ENCODE measurements at places on chromosomes 7 and 10.

DNA sequence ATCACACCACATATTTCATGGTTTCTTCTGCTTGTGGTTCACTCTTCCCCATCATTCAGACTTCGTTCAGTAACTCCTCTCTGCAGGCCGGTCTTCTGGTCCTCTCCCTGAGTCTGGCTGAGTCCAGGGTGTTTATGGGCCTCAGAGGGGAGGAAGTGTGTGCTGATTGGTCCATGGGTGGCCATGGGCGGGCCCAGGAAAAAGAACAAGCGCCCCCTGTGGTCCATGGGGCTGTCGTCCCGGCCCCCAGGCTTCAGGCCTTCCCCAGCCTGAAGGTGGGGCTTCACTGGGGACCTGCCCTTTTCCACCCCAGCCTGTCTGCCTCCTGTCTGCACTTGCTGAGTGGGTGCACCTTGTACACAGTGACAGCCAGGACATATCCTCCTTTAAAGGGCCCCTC is 123.7 kb downstream of the VIPR2 start:
- DNase-seq: no peak

DNA sequence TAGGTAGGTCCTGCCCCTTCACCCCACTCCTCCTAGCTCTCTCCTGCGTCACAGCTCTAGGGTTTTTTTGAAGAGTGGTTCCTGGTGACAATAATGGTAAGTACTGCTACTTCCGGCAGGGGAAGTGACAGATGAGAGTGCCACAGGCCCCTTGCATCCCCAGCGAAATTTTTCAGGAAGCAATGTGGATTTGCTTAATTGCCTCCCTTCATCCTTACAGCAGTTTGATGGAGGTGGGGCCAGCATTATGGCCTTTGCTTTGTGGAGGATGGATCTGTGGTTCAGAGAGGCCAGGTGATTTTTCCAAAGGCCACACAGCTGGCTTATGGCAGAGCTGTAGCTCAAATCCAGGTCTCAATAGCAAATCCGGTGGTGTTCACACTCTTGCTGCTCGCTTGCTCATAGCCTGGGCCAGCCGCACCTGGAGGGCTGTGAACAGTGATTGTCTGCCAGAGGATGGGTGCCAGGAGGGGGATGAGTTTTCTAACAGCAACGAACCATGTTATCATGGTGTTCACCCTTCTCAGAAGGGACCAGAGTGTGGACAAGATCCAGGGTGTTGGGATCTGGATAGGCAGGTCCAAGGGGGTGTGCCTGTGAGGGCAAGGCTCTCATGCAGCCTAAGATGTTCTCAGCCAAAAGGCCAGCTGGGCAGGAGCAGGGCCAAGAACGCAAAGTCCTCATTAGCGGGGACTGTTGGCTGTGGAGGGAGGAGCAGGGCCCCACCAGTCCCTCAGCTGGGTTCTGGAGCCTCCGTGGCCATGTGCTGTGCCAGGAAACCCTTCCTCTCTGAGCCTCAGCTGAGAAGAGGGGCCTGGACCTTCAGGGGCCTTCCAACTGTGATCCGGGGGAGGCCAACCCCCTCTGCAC is 89.0 kb downstream of the EMX2 start:
- DNase-seq: no peak

DNA sequence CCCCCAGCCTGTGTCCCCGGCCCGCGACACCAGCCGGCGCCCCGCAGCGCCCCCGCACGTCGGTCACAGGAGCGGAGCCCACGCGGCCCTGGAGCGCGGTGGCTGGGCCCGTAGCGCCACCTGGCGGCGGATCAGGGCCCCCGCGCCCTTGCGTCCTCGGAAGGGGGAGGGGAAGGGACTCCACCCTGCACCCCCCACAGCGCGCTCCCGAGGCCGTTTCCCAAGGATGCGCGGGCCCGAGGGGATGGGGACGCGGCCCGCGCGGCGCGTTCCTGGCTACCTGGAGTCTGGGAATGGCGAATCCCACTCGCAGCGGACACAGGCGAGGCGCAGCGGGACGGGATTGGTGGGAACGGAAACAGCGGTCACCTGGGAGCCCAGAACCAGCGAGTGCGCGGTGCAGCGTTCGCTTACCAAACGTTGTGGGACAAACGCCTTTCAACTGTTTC is 23.8 kb upstream of the MKI67 start:
- DNase-seq: peak; percentile 87

- peak; percentile 85 for DNase-seq
These were observed 25.1 kb upstream of the FAM20C start for GRCh38 chr7:167090-167855.

GRCh38 chr7:23696916-23697441 is 13.0 kb upstream of the STK31 start:
- DNase-seq: peak; percentile 84

DNA sequence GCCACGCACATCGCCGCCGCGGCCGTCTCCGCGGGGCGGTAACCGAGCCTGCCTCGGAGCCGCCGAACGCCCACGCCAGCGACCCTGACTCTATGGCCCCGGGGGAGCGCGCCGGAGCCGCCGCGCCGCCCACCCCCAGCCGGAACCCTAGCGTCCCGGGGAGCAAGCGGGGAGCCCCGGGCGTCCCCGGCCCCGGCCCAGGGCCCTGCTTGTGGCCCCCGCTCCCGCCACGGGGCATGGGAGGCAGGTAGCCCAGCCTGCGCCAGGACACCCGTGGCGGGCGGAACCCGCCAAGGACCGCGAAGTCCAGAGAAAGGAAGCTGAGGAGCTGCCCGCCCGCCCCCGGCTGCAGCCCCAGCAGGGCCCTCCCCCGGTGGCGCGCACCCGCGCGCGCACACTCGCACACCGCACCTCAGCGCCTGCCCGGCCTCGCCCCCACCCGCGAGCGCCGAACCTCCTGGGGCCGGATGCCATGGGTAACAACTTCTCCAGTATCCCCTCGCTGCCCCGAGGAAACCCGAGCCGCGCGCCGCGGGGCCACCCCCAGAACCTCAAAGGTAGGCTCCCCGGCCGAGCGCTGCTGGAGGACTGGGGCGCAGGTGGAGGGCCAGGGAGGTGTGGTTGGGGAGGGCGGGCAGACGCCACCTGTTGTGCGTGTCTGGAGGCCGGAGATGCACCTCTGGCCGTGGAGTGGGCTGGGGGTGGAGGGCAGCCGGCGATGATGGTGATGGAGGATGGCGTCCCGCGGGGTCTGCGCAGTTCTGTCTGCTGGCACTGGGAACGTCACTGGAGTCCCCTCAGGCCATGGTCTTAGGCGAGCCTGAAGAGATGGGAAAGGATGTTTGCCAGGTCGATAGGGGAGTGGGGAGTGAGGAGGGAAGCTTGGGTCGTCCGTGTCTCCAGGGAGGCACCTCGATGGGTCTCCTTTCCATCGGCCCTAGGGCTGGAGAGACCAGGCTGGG is 692 bp downstream of the NEURL1 start:
- DNase-seq: no peak

DNA sequence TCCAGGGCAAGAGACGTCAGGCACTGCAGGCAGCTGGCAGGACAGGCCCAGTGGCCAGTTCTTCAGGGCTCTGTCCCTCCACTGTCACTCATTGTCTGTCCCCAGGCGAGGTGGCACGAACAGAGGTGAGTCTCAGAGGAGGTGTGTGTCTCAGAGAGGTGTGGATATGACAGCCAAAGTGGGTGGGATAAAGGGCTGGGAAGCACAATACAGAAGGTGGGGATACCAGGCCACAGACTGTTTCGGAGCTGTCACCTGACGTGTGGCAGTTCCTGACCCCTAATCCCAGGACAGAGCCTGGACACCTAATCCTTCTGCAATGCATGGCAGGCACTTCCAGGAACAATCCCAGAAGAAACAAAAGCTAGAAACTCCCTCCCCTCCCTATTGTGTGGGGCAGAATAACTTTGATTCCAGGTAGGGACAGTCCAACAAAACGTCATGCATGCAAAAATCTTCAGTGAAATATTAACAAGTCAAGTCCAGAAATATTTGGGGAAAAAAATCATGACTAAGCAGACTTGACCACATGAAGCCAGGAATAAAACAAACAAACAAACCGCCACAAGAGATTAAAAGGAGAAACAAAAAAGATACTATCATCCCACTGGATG is 11.6 kb downstream of the KLRG2 start:
- no peak for DNase-seq

GRCh38 chr7:145434811-145435210 is 599.0 kb upstream of the TPK1 start:
- no peak for DNase-seq

- no peak for DNase-seq
These were observed 255.3 kb downstream of the HPSE2 start for GRCh38 chr10:98980353-98980752.

GRCh38 chr7:98278936-98279335 is 2.5 kb upstream of the BRI3 start:
- DNase-seq: no peak

DNA sequence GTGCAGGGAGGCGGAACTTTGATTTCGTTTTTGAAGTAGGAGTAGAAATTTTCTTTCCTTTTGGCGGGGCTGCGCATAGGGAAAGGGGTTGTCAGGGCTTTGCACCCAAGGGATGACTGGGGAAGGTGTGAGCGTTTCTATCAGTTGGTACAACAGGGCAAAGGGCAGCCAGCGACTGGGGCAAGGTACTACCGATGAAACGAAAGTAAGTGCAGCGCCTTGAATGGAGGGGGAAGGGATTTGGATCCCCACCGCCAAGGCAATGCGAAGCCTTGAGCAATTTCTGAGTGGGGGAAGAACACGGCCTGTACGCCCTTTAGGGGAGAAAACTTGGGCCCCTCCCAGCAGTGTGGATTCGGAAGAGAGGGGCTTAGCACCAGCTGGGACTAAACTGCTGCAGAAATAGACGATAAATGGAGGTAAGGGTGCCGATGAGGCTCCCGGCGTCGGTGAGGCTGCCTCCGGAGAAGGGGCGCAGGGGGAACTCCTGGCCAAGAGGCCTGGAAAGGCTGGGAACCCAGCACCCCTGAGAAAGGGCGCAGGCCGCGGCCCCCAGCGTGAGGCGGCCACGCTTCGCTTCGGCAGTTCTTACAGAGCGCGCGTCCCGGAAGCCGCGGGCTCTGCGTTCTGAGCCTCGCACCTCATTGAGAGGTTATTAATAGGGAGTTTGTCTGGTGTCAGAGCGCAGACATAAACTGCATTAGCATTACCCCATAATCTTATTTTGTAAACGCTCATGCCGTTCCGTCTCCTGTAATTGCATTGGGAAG is 10.0 kb upstream of the TLX1 start:
- peak; percentile 78 for DNase-seq

DNA sequence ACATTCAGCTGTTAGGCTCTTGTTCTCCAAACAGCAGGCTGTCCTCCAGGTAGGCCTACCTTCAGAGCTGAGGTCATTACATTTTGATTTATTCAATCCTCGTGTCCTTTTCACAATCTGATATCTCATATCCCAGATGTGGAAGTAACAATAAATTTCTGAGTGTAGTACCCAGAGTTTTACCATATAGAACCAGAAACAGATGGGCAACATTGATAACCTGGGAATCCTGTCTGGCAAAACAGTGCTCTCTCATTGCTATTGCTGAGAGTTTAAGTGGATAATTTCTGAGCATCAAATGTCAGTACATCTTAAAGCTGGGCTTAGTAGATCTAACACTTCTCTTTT is 1007.8 kb downstream of the REEP3 start:
- DNase-seq: no peak

GRCh38 chr10:77716458-77717317 is 79.1 kb upstream of the KCNMA1 start:
- DNase-seq: no peak

- DNase-seq: no peak
These were observed 173.5 kb downstream of the KMT2E start for GRCh38 chr7:105187302-105188169.

GRCh38 chr10:81096558-81096957 is 558.9 kb downstream of the SH2D4B start:
- DNase-seq: no peak

DNA sequence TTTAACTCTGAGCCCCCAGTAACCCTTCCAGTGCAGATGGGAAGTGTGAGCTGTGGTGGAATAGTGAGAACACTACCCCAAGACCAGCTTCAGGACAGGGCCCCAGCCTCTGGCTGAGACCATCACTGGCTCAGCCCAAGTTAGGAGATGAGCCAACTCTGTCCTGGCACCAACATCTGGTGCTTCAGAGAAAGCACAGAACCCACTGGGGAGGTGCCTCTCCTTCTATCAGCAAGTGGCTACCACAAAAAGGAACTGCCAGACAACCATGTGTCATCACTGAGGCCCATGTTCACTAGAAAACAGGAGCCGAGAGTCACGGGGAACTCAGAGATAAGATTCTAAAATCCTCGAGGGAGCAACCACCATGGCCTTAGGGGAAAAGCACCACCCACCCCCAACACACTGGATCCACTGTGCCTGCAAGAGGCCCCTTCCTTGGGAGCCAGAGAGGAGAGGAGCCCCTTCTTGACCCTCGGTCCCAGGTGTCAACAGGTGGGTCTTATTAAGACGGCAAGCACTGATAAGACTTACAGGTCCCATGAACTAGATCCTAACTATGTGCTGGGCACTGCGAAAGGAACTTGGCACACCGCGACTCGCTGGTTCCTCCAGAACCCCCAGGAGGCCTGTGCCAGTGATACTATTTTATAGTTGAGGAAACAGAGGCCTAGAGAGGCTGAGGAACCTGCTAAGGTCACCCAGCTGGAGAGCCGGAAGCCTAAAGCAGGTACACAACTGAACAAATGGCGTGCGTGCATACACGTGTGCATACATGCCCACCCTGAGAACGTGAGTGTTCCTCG is 102.7 kb downstream of the FAM53B start:
- DNase-seq: no peak

- no peak for DNase-seq
These were observed 101.3 kb downstream of the CPXM2 start for GRCh38 chr10:123790132-123790885.

- no peak for DNase-seq
These were observed 9.0 kb upstream of the GPR141 start for GRCh38 chr7:37674531-37674930.

GRCh38 chr10:47402641-47403301 is 18.7 kb upstream of the ZNF488 start:
- DNase-seq: peak; percentile 83
